Kasumi-1 (cell line): ENCODE measurements at places on chromosomes 5 and 9.

DNA sequence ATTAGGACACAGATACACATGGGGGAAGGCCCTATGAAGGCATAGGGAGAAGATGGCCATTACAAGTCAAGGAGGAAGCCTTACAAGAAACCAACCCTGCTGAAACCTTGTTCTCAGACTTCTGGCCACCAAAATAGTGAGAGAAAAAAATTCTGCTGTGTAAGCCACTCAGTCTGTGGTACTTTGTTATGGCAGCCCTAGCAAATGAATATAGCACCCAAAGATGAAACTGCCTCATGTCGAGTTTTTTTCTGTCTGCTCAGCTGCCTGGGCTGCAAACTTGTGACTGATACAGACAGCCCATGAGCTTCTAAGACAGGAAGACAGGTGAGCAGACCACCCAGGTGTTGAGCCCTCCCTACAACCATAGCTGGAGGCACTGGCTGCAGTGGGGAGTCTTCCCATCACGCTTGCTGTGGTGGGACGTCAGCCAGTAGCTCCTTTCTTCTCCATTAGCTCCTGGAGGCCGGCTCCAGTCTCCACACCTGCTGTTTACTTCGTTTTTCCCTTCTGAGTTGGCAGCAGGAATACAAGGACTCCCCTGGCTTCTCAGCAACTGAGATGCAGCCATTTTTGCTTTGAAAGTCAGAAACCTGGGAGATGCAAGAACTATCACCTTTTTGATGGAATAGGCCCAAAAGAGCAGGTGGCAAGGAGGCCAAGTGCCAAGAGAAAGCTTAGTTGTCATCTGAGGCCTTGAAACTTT lies 164.9 kb downstream of the SEMA6A start:
- DNase-seq: no peak

GRCh38 chr9:73173557-73174329 lies 22.1 kb downstream of the ANXA1 start:
- no peak for DNase-seq

DNA sequence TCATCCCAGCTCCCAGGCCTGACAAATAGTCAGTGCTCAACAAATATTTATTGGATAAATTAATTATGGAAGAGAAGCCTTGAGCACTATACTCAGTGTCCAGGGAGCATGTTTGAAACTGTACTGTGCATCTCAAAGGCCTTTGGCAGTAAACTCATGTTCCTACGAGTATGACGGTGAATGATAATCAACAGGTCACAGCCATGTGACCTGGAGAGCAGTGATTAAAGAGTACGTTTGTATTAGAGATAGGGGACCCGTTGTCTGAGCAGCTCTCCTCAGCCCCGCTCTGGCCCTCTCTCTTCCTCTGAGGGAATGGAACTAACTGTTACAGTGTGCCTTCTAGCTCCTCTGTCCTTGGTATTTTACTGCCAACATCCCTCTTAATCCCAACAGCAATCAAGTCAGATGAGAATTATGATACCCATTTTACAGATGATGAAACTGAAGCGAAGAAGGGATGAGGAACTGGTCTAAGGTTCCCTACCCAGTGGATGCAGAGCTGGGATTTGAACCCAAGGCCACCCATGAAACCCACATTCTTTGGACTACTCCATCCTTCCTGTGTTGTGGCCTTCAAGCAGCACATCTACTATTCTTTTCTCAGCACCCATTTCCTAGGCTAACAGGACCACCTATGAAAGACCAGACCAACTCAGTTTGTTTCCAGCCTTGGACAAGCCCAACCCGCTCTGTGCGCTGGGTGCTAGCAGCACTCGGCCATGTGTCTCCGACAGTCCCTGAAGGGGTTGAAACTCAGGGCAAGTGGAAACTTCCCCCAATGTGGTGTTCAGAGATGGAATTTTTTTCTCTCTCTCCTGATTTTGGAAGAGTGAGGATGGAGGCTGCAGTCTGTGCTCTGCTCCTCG lies 34.9 kb downstream of the SPRY4 start:
- no peak for DNase-seq

GRCh38 chr5:55306641-55307382 lies 682 bp downstream of the DHX29 start:
- peak; percentile 35 for DNase-seq

- DNase-seq: no peak
These were observed 96.6 kb downstream of the GALNT10 start for GRCh38 chr5:154287136-154287535.

DNA sequence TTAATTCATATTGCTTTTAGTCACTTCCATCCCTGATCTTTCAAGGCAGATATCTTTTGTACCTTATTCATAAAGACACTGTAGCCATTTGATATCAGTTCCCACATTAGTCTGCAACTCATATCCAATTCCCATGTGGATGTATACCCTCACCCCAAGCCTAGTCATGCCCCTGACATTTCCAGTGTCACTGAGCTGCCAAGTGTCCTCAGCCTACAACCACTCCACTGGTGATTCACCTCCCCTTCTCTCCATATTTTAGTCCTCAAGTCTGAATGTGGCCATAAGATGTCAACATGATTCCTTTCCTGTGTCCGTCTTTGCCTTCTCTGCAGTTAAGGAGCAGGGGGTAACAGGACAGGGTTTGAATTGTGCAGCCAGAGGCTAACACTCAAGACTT lies 346.9 kb downstream of the RAB3C start:
- DNase-seq: no peak
